ENCODE measurements at places on chromosomes 2 and 18.

GRCh38 chr2:12619975-12620374 is 96.8 kb upstream of the TRIB2 start:
- DNase-seq: no peak

DNA sequence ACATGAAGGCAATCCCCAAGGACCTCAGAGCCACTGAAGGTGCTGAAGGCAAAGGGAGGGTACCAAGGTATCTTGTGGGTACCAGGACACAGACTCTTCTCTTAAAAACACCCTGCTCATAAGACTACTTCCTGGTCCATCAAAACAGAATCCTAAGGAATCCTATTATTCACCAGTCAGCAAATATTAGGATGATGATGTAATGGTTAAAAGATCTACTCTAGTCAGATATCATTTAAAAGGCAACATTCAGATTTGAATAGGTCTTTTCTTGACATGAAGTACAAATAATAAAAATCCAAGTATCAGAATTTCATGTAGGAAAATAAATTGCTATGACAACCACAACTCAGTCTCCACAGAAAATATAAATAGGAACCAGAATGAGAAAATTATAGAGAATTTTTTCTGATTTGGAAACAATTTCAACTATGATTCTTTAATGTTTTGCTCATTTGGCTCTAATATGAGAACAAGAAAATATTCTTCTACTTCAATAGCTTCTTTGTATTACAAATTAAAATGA is 77.8 kb upstream of the ZNF397 start:
- no peak for DNase-seq

GRCh38 chr18:46672062-46672970 is 15.3 kb upstream of the LOXHD1 start:
- DNase-seq: no peak

GRCh38 chr2:45282646-45283045 is 273.4 kb upstream of the SIX2 start:
- DNase-seq: no peak

DNA sequence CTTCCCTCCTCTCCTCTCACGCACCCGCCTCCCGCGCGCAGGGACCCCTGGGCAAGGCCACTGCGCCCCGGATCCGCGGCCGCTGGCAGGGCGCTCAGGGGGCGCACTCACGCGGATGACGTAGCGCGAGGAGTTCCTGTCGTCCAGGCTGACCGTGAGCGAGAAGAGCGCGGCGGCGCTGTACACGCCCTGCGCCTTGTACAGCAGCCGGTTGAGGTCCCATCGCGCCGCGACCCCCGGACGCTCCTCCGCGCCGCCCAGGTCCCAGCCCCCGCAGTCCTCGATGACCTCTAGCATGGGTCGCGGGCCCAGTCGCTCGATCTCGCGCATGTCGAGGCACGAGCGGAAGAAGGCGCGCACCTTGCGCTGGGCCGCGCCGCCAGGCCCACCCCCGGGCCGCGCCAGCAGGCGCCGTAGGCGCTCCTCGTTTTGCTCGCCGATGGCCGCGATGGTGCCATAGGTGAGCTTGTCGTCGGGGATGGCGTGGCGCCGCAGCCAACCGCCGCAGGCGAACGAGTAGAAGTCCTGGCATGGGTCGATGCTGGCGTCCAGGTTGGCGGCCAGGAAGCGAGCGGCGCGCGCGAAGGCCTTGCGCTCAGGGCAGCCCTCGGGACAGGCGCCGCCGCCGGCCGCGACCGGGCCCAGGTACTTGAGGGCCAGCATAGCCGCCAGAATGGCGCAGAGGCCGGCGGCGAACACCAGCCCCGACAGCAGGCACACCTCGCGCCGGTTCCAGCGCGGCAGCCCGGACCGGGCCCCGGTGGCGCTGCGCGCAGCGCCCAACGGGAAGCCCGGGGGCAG is 1.7 kb downstream of the ECEL1 start:
- peak; percentile 42 for DNase-seq

GRCh38 chr2:154324601-154325000 is 373.9 kb upstream of the KCNJ3 start:
- no peak for DNase-seq

- no peak for DNase-seq
These were observed 91.2 kb upstream of the ALPP start for GRCh38 chr2:232287316-232287715.

- DNase-seq: no peak
These were observed 11.3 kb downstream of the TMEM247 start for GRCh38 chr2:46490521-46491141.

- DNase-seq: no peak
These were observed 163.7 kb upstream of the NDUFV2 start for GRCh38 chr18:8938817-8939216.

DNA sequence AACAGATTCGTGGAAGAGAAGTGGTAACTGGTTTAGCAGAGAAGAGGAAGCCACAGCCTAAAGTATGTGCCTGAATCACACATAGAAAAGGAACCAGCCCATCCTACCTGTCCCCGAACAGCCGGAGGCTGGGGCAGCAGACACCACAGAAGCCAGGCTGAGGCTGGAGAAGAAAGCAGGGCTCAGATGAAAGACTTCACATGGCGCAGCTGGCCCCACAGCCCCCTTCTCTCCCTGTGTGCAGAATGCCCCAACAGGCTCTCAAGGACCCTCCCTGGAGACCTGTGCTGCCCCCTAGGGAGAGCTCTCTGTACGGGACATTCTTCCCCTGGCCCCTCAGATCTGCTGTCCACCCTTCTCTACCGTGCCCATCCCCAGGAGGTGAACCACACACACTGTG is 83.5 kb upstream of the RAB12 start:
- DNase-seq: peak; percentile 12

DNA sequence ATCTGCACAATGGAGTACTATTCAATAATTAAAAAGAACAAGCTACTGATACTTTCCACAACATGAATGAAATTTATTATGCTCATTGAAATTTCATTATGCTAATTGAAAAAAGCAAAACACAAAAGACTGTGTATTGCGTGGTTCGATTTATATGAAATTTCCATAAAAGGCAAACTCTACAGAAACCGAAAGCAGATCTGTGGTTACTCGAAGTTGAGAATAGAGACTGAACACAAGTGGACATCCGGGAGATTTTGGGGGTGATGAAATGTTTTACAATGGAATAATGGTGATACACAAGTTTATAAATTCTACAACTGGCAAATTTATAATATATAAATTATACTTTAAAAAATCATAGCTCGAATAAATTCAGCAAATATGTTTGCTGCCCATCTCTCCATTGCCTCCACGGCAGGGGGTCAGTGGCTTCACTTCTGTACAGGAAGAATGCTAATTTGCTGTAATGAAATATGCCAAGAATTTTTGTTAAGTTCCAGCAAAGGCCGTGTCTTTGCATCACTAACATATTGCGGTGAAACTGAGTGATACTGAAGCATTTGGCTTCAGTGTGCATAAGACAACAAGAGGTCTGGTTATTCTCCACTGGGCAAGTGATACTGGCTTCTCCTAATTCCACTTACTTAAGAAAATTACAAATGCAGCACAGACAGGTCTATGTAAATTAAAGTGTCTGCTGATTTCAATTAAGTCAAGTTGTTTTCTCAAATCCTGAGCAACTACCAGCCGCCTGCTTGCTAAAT is 96.7 kb downstream of the TMEM163 start:
- no peak for DNase-seq

- DNase-seq: no peak
These were observed 134.0 kb upstream of the CCDC68 start for GRCh38 chr18:55093295-55093694.

DNA sequence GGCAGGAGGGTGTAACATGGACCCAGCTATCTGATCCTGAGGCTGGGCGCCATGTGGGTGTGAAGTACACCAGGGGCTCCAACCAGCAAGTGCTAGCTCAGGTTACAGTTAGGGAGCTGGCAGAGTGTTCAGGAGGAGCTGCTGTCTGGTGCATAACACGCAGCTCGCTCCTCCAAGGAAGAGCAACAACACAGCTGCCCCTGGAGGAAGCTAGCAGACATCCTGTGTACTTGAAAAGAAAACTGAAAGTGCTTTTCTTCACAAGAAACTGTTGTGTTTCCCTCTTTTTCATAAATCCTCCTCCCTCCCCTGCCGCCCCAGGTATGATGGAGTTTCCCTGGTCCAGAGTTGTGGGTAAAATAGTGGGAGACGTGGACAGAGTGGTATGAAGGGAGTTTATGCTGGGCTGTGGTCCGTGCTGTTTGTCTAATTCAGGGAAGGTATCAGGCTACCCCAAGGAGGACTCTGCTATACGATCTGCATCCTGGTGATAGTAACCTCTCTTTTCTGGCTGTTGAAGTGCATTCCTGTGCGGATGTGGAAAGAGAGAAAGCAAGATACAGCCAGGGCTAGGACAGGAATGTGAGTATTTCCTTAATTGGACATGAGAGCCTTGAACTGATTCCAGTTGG is 6.1 kb upstream of the LBH start:
- DNase-seq: no peak

GRCh38 chr2:207087046-207087902 is 78.5 kb downstream of the KLF7 start:
- no peak for DNase-seq

- no peak for DNase-seq
These were observed 308.2 kb upstream of the LRATD1 start for GRCh38 chr2:14324308-14324707.

GRCh38 chr2:165069151-165069550 is 113.8 kb upstream of the SLC38A11 start:
- DNase-seq: no peak

GRCh38 chr2:85254540-85255300 is 73.1 kb downstream of the TGOLN2 start:
- no peak for DNase-seq

DNA sequence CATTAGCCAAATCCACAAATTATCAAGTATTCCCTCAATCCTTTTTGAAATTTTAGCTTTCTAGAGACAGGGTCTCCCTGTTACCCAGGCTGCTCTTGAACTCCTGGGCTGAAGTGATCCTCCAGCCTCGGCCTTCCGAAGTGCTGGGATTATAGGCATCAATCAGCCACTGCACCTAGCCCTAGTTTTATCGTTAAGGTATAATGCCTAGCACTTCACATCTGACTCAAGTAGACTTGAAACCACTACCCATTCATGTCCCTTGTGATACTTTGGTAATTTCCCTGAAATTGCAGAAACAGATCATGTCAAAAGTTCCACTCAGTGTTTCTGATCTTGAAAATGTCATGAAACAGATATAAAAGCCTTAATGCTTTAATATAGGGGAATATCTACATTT is 26.3 kb downstream of the MEX3C start:
- DNase-seq: no peak

DNA sequence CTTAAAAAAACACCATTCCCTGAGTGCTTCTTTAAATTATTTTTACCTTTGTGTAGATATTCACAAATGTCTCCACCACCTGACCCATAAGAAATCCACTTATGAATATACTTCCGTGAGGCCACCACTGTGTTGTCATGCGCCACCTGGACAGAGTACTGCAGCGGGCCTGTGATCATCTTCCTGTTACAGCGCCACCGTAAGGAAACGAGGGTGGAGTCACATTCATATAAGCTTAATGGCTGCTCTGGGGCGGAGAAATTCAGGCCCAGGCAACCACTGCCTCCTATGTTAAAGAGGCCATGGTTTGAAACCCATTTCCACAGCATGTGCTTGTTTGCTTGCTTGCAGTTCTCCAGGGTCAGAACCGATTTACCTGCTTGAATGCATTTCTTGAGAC is 17.7 kb downstream of the PLA2R1 start:
- peak; percentile 97 for DNase-seq

- DNase-seq: no peak
These were observed 318.0 kb downstream of the ZEB2 start for GRCh38 chr2:144201868-144202468.

DNA sequence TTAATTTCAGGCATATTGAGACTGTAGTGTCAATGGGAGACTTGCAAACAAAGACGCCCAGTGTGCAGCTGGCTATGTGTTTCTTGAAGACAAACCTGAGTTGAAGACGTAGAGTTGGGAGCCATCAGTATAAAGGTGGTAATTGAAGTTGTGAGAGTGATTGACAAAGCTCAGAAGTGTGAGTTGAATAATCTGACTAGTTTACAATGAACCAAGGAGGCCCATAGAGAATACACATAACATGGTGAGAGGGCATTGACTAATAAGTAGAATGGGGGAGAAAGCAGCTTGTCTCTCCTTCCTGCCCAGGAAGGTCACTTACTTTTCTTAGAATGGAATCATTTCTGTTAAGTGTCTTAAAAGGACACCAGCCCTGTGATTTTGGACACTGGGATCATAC is 14.1 kb downstream of the SP110 start:
- DNase-seq: no peak

DNA sequence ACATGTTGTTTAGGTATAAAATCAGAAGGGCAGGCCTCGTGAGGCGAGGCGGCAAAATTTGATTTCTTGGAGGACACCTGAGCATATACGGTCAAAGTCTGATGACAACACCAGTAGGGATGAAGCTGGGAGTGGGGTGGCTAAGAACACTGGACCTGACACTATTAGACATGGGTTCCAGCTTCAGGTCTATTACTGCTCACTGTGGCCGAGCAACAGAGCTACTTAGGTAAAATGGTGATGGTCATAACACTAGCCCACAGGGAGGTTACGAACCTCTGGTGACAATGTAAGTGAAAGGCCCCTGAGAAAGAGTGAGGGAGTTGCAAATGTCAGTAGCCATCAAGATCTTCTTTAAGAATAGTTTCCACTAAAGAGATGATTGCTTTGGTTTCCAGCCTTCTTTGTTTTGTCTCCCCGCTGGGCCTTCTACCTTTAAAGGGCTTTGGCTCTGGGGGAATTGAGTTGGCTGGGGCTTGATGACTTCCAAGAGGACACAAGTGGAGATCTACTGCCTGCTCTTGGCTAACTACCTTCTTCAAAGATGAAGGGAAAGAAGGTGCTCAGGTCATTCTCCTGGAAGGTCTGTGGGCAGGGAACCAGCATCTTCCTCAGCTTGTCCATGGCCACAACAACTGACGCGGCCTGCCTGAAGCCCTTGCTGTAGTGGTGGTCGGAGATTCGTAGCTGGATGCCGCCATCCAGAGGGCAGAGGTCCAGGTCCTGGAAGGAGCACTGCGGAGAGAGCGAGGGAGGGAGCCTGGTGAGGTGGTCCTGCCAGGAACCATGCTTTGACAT is 3.5 kb downstream of the IL1B start:
- DNase-seq: no peak

DNA sequence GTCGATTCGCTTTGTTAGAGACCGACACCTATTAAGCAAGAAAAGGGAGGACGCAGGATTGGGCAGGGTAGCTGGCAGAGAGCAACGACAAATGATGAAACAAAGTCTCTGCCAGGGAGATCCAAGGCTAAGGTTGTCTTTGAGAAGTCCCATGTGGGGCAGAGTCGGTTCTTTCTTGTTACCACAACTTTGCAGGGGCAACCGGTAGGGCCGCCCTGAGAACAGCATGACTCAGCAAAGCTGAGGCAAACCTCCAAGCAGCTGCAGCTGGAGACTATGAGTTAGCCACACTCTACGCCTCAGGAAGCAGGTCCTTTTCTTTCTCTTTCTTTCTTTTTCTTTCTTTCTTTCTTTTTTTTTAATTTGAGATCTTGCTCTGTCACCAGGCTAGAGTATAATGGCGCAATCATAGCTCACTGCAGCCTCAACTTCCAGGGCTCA is 452.3 kb upstream of the ID2 start:
- no peak for DNase-seq

DNA sequence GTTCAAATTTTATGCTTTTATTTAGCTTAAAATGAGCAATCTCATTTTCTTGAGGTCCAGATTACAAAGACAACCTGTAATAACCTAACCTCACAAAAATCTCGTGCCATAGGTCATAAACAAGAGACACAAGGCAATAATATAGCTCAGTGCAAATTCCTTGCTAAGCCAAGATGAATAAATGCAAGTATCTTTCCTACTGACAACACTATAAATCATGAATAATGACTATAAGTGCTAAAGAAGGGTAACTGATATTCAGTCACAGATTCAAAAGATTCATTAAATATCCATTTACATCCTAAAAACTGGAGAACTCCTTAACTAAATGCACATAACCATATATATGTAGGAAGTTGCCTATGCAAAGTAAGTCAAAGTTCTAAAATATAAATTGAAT is 1641.6 kb downstream of the LRP1B start:
- DNase-seq: no peak
